ENCODE measurements at places on chromosomes 13 and 19.

- no peak for DNase-seq
Observed at GRCh38 chr13:88377852-88378251, 706.7 kb downstream of the SLITRK5 start.

- DNase-seq = no peak
Observed at GRCh38 chr19:18230941-18231734, 4.9 kb upstream of the PDE4C start.

DNA sequence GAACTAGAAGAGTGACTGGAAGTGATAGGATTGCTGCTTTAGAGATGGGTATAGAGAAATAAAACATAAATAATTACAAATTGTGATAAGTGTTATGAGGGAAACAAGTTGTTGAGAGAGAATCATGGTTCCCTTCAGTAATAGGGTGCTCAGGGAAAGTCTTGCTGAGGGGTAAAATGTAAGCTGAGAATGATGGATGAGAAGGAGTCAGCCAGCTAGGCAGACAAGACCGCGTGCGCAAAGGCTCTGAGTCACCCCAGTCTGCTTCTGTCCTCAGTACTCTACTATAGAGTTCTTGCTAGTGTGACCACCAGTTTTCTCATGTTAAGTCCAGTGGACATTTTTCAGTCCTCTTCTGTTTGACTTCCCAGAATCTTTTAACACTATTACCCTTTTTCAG lies 39.5 kb downstream of the PCCA start:
- DNase-seq = peak; percentile 21

GRCh38 chr19:2181633-2181997 lies 17.9 kb downstream of the DOT1L start:
- DNase-seq = no peak

DNA sequence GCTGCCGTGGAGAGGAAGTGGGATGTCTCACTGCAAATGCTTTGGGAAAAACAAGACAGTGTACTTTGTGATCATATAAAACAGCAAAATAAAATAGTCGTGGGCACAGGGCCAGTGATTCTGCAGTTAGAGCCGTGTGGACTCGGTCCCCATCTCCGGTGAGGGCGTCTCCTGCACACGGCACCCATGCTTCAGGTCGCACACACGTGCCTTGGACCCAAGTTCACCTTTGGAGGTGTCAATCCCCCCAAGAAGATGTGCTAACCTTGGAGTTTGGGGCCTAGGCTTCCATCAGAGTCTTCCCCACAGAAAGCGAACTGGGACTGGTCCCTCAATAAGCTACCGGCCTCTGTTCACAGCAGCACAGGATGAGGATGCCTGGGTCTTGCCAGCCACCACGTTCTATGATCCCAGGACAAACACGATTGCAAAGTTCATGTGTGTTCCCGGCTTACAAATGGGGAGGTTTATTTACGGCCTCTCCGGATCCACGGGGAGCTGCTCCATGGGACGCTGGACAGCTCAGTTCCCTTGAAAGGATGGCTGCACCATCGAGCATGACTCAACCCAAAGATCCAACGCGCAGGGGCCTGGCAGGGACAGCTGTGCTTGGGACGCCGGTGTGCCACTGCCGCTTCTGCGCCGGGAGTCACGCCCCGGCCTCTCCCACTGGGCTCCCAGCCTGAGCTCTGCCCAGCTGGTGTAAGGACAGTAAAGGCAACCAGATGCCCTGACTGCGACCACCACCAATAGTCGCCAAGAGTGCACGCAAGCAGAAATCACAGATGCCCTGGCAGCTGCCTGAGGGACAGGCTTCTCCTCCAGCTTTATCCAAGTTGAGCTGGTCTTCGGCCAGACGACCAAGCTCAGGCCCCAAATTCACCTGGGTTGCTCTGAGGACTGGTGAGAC lies 8.6 kb downstream of the GAS6 start:
- DNase-seq = no peak

DNA sequence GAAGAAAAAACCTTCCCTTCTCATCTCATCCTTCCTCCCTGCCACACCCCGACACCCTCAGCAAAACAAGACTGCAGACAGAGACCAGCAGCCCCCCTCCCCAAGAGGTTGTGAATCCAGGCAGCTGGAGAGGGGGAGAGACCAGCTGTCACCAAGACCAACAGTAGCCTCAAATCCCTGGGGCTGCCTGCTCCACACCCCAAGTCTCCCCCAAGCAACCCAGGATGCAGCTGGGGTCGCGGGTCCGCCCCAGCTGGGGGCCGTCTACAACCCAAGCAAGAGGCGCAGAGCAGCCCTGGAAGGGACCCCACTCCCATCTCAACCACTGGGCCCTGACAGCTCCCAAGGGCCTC lies 7.1 kb downstream of the KLF16 start:
- DNase-seq = no peak

DNA sequence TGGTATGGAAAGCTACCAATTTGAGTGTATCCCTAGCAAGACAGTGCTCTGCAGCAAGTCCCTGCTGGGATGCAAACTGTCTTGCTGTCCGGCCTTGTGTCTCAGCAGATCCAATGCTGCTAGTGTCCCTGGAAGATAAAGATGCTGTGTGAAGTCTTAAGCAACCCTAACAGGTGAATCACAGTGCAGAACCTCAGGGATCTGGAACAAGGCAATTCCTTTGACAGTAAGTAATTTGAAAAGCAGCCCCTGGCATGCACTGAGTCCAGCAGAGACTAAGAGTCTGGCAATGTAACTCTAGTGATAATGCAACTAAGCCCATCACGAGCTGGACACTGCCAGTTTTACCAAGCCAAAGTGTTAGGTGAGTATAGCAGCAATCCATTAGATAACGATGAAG lies 1.7 kb upstream of the UCHL3 start:
- no peak for DNase-seq

- DNase-seq = no peak
Observed at GRCh38 chr13:38766799-38767198, 79.9 kb downstream of the FREM2 start.

GRCh38 chr19:54889566-54889965 lies 15.5 kb downstream of the FCAR start:
- no peak for DNase-seq

- DNase-seq = no peak
Observed at GRCh38 chr13:61880578-61881283, 465.1 kb upstream of the PCDH20 start.

DNA sequence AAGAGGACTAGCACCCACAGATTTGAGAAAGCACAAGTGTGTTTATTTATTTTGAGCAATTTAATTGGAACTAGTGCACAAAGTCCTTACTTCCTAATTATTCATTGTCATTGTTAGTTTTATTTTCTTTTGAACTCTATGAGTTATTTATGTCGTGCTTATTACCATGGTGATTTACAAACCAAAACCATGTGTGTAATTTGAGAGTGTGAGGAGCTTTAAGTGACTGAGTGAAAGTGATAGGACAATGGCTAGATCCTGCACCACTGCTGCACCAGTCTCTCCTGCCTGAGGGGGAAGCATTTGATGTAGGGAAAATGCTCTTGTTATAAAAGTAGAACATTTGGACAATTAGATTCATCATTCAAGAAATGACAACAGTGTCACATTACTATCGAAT lies 172.3 kb upstream of the KLF12 start:
- DNase-seq = no peak

- no peak for DNase-seq
Observed at GRCh38 chr19:16764793-16765433, 45.3 kb downstream of the NWD1 start.

GRCh38 chr19:38670921-38671398 lies 23.5 kb downstream of the ACTN4 start:
- DNase-seq = no peak
